ENCODE measurements at places on chromosomes 16 and 17. TPM values are rescaled to one million over a fixed set of nuclear protein-coding genes. Genes with fewer than 3 reads are reported as not detected.

MED9 gene
- total RNA-seq, result 9.8 TPM

PROCA1 gene
- 1.0 TPM for total RNA-seq

PRAC1 gene
- not detected for total RNA-seq

CDH11 gene
- total RNA-seq, result 991 TPM

SLC2A4 gene
- not detected for total RNA-seq

ZDHHC1 gene
- total RNA-seq, result 8.8 TPM

PSMC3IP gene
- 0.64 TPM for total RNA-seq

CBFA2T3 gene
- total RNA-seq, result not detected

TMEM114 gene
- not detected for total RNA-seq

INTS2 gene
- 5.7 TPM for total RNA-seq

FOXC2 gene
- total RNA-seq, result 4.5 TPM

DHRS7C gene
- not detected for total RNA-seq

TGFB1I1 gene
- total RNA-seq, result 44.1 TPM

SCARF1 gene
- 4.2 TPM for total RNA-seq

GLYR1 gene
- total RNA-seq, result 30.7 TPM

HSDL1 gene
- total RNA-seq, result 9.0 TPM

GPR139 gene
- total RNA-seq, result not detected

SRL gene
- total RNA-seq, result not detected

EVPL gene
- total RNA-seq, result not detected

All from cardiac ventricle fibroblast (primary cell).